ENCODE measurements at places on chromosomes 11 and 22.

GRCh38 chr11:70720281-70720680 is 322.0 kb downstream of the CTTN start:
- no peak for DNase-seq

DNA sequence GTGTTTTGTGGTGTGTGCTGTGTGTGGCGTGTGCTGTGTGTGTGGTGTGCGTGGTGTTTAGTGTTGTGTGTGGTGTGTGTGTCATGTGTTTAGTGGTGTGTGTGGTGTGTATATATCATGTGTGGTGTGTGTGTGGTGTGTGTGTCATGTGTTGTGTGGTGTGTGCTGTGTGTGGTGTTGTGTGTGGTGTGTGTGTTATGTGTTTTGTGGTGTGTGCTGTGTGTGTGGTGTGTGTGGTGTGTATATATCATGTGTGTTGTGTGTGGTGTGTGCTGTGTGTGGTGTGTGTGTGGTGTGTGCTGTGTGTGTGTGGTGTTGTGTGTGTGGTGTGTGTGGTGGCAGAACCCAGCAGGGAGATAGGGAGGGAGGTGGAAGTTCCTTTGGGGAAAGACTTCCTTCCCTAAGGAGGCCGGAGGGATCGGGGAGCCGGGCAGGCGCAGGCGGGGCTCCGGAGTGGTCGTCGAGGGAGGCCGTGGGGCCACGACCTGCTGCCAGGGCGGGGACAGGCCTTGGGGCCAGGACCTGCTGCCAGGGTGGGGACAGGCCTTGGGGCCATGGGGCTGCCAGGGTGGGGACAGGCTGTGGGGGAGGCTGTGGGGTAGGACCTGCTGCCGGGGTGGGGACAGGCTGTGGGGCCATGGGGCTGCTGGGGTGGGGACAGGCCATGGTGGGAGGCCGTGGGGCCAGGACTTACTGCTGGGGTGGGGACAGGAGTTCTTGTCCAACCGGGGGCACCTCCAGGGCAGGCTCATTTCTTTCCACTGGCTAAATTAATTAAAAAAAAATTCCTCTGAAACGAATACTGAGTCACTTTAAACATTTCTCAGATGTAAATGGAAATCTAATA is 15.2 kb downstream of the PIM3 start:
- DNase-seq: no peak

DNA sequence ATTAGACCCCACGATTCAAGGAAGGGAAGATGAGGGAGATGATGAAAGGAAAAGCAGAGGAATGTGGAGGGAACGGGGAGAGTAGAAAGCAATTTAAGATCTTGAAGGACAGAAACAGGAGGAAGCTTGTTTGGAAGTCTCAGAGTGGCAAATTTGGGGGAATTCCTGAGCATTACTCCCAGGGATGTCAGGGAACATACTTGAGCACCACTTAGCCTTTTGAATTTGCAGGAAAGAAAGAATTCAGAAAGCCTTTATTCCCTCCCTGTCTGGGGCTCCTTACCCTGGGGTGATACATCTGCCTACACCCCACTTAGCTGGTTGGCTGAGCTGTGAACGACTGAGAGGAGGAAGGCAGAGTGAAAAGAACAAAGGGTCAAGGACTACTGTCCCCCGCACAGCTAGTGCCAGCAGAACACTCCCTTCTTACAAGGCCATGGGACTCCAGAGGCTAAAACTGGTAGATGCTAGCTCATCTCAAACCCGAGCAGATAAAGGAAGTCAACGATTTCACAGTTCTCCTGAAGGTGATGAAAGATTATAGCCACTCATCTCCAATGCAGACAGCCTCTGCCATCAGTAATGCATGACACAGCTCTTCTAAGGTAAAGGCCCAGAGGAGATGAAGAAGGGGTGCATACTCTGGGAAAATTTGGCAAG is 84.0 kb upstream of the AKIP1 start:
- DNase-seq: no peak

GRCh38 chr22:19448076-19448607 is 631 bp upstream of the C22orf39 start:
- DNase-seq: peak; percentile 5

- DNase-seq: peak; percentile 50
Measured at GRCh38 chr22:39343259-39344045, 6.3 kb upstream of the SYNGR1 start.

Data from activated CD4-positive, alpha-beta T cell treated with anti-CD3 and anti-CD28 coated beads, Interleukin-2, amount 50 U/mL, for 1 hour (primary cell).